ENCODE measurements at places on chromosomes 5 and 9.

- DNase-seq: no peak
Measured at GRCh38 chr9:129910628-129911567, 75.6 kb downstream of the USP20 start.

- no peak for DNase-seq
Measured at GRCh38 chr9:116661037-116661954, 25.8 kb upstream of the TRIM32 start.

- DNase-seq: no peak
Measured at GRCh38 chr5:131272724-131273123, 8.9 kb downstream of the CDC42SE2 start.

DNA sequence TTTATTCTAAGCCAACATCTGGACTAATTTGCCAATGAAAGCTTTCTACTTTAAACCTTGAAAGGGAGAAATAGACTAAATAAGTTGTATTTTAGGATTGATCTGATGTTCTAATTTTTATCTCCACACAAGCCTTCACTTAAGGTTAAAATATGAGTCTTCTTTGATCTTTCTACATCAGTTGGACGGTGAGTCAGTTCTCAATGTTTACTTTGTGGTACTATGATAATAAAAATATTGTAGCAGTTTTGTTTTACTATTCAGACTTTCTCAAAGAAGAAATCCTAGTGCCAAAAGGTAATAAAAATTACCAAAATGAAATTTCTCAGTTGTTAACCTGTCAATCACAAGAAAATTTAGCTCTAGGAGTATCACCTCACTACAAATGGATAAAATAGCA, 203.5 kb upstream of the RGMB start:
- DNase-seq: no peak

DNA sequence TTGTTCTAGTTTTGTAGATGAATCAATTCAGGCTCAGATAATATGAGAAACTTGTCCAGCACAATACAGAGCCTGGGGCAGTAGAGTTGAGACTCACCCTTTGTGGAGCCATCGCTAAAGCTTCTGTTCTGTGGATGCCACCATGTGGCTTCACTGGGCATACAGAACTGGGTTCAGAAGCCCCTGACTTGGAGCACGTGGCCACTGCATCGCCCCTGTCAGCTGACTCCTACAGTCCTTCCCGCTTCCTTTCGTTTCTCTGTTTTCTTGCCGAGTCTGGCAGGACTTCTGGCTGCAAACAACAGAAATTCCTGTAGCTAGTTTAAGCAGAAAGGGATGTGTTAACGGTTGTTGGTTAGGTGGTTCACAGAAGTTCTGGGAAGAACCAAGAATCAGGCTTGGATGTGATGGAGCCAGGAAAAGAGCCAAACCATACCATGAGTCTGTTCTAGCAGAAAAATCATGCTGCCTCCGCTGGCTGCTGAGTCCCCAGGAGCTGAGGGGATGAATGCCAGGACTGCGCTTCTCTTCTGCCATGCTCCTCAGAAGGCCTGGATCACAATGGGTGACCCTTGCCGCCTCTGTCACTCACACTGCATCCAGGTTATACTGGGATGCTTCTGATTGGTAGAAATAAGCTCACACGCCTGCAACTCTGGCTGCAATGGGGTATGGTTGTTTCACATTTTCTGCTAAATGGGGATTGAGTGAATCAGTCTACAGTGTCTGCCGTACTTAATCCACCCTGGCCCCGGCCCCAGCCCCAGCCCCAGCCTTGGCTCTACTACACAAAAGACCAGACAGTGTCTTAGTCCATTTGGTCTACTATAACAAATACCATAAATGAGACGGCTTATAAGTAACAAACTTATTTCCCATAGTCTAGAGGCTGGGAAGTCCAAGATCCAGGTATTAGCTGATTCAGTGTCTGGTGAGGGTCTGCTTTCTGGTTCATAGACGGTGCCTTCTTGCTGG, 262.5 kb downstream of the GOLPH3 start:
- no peak for DNase-seq

DNA sequence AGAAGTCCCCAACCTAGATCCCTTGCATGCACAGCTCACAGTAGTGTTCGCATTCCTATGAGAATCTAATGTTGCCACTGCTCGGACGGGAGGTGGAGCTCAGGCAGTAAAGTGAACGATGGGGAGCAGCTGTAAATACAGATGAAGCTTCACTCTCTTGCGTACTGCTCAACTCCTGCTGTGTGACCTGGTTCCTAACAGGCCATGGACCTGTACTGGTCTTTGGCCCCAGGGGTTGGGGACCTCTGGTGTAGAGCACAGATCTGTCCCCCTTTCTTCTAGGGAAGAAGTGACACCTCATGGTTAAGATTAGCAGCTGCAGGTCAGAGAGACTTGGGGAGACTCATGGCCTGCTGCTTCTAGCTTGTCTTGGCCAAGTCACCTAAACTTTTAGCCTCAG, 7.1 kb downstream of the ARHGEF28 start:
- DNase-seq: no peak

DNA sequence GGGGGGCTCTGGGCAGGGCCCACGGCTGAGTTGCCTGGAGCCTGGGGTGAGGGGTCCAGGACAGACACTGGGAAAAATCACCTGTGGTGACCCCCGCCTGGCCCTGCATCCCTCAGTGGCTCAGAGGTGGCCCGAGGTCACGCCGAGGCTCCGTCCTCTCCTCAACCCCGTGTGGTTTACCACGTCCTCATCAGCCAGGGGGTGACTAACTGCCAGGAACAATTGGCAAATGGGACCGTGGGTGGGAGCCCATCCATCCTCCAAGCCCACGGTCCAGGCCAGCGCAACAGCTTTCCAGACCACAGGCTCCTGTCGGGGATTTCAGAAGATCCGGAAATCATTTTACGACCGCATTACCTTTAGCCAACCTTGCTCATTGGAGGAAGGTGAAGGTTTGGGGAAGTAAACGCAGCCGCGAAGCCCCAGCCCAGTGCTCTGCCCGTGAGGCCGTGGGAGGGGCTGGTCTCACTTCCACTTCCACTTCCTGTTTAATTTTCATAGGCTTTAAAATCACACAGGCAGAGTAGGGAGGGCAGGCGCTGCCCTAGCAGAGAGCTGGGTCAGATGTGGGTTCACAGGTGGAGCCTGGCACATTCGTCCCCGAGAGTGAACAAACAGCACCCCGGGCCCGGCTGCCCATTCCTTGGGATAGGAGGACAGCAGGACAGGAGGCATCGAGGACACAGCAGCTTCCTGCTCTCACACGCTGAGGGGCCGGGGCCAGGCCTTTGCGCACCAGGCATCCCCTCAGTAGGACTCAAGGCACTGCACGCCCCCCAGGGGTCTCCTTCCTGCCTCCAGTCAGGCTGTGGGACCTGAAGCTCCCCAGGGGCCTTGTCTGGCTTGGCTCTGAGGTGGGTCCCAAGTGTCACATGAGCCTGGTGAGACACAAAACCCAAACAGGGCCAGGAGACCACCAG, 19.8 kb upstream of the SLC9A3 start:
- DNase-seq: no peak

GRCh38 chr5:139251281-139251687, 42.3 kb upstream of the MATR3 start:
- DNase-seq: no peak

GRCh38 chr9:90394871-90395270, 247.8 kb downstream of the DIRAS2 start:
- DNase-seq: no peak

- no peak for DNase-seq
Measured at GRCh38 chr9:84940294-84940693, 270.8 kb downstream of the NTRK2 start.

- DNase-seq: no peak
Measured at GRCh38 chr5:149424371-149425315, 45.6 kb upstream of the IL17B start.

DNA sequence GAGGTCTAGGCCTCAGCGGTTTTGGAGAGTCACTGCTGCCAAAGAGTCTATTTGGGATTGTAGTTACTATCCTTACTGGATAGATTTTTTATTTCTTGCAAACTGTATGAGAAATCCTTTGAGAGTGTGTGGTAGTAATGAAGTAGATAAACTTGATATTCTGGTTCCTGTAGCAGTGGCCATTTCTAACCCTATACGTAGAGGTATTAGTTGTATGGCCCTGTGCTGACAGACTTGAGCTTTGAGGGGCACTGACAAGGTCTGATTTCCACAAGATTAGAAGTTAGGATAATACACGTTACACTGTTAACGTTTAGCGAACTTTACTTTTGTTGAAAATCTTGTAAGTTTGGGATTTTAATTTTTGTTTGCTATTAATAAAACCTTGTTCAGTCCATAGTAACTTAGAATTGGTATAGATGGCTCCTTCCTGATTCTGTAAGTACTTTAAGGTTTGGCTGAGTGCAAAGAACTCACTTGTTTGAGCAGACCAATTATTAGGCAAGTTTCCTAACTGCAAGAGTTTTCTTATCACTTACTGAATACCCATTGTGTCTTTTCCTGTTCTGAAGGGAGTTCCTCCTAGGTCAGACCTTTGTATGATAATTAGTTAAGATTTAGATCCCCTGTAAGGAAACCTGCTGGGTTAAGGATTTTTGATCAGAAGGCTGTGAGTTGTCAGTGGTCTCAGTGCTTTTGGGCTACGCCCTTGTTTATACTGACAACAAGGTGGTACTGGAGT, 31.4 kb downstream of the GCNT1 start:
- DNase-seq: no peak

- DNase-seq: no peak
Measured at GRCh38 chr9:77533671-77534070, 114.5 kb downstream of the GNA14 start.

DNA sequence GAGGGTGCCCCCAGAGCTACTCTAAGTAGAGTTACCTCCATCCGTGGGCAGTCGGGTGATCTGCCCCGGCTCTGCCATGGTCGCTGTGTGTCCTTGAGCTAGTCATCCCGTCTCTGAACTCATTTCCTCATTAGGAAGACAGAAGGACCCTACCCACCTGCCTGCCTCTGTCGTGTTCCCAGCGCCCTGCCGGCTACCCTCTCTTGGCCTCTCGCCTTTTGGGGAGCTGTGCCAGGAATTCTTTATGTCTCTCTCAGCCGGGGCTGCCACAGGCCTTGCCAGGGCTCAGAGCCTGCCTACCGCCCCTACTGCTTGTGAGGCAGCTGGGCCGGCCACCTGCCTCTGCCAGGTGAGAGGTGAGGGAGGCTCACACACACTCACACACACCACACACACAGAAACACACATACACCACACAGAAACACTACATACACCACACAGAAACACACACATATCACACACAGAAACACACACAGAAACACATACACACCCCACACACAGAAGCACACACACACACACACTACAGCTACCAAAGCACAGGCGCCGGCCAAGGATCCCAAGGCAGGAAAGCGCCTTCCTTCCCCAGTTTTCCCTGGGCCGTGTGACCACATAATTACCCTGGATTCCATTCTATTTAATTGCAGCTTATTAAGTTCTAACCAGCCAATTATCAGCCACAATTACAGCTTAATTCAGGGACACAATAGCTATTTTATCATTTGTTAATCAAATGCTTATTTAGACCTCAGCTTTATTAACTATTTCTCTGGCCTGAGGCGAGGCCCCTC, 41.7 kb downstream of the UNC5A start:
- DNase-seq: no peak

DNA sequence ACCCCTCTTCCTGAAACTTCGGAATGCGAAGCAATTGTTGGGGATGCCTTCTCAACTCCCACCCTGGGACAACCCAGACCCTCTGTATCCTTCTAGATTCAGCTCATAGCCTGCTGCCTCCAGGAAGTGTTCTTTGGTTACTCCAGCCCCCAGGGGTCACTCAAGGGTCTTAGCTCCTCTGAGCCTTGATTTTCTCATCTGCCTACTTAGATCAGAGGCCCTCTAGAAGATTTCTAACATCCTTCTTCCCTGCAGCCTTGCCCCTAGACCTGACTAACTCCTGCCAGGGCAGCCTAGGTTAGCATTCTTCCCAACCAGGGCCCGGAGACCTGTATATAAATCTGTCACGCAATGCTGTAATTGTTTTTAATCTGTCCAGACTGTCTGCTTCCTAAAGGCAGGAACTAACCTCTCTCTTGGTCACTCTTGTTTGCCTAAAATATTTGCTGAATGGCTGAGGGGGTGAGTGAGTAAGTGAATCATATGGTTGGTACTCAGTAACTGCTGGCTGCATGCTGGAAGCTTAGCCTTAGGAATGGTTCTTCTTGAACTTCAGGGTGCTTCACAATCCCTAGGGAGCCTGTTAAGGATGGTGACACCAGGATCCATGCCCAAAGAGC, 8.2 kb downstream of the GALNT10 start:
- no peak for DNase-seq

DNA sequence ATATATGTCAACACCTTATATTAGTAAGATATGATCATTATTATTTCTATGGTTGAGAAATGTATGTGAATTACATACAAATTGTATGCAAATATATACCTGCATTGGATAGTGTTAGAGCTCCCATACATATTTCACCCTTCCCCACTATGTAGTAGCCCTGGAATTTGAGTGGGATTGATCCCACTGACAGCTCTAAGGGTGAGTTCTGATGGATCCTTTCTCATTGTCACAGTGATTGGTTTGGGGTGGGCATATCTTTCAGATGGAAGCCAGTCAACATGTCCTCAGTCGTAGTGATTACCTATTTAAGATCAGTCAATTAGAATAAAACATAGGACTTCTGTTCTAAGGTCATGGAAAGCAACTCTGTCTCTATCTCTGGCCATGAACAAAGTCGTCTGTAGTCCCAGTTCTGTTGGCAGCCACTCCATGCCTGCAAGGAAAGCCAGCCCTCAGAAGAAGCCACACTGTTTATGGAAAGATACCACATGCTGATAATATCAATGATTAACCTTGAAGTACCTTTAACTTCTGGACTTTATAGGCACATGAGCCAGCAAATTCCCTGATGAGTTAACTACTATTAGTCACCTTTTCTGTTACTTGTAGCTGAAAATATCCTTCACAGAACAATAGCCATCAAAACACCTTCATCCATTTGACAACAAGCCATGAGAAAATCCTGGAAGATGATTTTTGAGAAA, 5.1 kb upstream of the CCDC192 start:
- no peak for DNase-seq

- no peak for DNase-seq
Measured at GRCh38 chr5:141516672-141517025, 27.8 kb downstream of the PCDHGC5 start.

DNA sequence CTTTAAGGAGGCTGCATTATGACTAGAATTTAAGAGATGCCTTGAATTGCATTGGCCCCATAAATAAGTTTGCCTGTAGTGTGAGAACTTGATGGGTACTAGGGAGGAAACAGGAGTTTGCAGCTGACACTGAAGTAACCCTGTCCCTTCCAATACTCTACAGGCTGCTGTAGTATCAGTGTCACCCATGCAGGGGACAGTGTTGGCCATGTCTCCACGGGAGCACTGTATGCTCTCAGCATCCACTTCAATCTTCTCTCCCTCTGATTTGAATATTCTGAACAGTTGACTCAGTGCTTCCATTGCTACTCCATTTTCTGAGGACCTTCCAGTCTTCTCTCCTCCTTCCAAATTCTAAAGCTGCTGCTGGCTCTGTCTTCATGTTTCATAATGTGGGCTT, 11.4 kb upstream of the IFNA14 start:
- no peak for DNase-seq

DNA sequence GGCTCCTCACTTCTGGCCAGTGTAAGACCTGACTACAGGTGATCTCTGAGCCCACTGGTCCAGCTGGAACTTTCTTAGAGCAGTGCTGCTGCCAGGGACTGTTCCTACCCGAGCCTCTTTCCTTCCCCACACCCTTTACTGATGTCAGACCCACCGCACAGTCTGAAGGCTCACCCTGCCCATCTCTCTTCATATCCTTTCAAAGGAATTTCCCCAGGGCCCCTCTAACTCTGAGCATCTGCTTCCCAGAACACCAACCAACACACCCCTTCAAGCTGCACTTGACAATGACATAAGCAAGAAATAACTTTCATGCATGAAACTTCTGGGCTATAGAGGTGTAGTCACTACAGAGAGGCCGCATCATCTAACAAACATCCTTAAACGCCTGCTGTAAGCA, 119.6 kb downstream of the GABBR2 start:
- DNase-seq: no peak
